ENCODE measurements at places on chromosomes 2 and 18. TPM values are rescaled to one million over a fixed set of nuclear protein-coding genes. Genes with fewer than 3 reads are reported as not detected.
A peak's percentile ranks its signal among the peaks of the same experiment; 100 is the strongest.

Gene PSMA8
- total RNA-seq = not detected

Gene TSN
- 41.4 TPM for total RNA-seq

Gene CROCC2
- total RNA-seq = not detected

Gene NEB
- total RNA-seq = 0.72 TPM

DNA sequence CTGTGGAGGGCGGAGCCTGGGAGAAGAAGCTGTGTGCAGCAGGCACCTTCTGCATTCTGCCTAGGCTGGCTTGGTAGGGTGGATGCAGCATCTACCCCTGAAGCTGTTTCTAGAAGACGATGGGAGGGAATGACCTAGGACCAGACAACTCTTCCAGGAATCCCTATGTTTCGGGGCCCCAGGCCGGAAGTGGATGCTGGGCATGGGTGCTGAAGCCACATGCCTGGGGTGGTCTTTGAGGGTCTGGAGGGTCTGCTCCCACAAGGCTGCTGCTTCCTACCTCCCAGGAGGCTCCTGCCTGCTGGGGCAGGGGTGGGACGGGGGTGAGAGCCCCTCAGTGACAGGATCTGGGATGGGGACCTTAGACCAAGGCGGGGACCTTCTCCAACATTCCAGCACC, 61.0 kb downstream of the CIB4 start:
- DNase-seq = no peak

DNA sequence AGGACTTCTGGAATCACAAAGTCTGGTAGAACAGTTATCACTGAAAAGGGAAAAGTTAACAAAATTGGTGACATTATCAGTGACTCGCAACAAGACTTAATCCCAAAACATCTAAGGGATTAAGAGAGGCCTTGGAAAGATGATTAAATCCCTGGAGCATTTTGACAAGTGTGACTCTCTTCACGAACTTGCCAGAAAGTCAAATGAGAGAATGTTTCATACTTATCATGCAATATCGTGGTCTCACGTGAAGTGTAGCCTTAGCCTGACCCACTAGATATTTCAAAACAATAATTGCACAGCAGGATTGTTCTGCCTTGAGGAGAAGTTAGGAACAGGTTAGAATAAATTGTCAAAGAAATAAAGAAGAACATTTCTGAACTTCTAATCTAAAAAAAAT, 104.5 kb downstream of the COL6A3 start:
- no peak for DNase-seq

DNA sequence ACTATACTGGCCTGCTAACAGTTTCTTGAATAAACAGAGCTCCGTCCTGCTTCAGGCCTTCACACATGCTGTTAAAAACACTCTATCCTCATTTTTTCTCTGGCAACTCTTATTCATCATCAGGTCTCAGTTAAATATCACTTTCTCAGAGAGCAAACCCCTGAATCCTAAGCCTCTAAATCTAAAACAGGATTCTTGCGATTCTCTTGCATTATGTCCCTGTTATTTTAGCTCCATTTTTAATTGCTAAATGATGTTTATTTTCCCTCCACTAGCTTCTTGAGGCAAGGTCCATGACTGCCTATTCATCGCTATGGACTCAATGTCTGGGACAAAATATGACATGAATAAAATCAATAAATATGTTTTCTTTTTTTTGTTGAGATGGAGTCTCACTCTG, 190.7 kb upstream of the SMAD7 start:
- no peak for DNase-seq

GRCh38 chr2:171878481-171878993, 15.5 kb downstream of the SLC25A12 start:
- peak; percentile 31 for DNase-seq

GRCh38 chr2:73232403-73233153, 461 bp downstream of the PRADC1 start:
- no peak for DNase-seq

GRCh38 chr2:15775753-15776628, 164.4 kb upstream of the MYCN start:
- no peak for DNase-seq

DNA sequence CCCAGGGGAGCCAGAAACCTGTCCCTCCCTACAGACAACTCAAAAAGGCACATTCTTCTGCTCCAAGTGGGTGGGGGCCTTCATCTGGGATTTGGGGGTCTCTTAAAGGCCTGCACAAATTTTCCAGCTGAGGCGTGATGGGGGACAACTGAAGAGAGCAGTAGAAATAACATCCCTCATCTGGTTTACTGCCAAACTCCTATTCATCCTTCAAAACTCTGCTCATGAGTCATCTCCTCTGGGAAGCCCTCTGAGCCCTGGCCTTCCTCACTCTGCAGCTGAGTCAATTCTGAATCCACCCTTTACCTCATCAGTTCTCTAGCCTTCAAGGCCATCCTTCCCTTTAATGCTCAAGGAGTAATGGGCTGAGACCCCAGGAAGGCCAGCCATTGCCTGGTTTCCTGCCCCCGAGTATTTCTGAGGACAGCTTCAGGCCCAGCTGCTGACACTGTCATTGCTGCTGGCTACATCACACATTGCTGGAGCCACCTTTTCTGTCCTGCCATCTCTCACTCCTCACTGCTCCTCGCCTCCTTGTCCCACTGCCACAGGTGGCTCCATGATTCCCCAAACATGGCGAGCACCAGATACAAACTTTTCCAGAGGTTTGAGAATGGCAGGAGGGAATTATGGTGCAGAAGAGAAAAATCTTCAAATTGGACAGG, 32.2 kb upstream of the GLI2 start:
- no peak for DNase-seq

DNA sequence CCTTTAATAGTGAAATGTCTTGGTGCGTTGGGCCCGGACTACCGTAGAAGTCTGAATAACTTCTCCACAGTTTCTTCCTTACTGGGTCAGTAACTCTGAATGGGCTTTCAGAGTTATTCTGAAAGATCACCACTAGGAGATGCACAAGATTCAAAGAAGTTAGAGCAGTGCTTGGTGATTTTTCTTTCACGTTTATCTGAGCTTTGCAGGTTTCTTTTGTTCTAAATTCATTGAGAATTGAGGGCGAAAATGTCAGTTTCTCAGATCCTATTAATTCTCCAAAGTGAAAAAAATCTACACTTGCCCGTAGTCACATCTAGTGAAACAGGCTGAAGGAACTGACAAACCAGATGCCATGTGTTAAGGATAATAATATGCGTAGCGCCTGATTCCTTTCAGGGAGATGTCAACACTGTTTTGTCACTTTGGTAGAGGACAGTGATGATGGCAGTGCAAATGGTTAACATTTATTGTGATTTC, 70.1 kb downstream of the QPCT start:
- DNase-seq = no peak

DNA sequence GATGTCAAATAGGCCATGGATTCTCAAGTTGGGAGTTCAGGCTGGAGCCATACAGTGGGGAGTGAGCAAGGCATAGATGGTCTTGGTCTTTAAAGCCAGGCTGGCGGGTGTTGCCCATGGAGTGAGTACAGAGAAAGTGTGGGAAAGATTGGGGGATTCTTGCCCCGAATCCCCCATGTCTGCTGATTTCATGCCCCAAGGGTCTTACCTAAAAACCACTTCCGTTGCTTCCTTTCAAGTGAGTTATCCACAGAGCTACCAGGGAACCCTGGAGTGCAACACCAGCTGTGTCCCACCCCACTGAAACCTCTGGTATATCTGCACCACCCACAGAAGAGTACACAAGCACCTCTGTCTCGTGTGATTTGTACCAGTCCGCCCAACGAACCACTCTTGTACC, 31.4 kb downstream of the FHOD3 start:
- DNase-seq = no peak

DNA sequence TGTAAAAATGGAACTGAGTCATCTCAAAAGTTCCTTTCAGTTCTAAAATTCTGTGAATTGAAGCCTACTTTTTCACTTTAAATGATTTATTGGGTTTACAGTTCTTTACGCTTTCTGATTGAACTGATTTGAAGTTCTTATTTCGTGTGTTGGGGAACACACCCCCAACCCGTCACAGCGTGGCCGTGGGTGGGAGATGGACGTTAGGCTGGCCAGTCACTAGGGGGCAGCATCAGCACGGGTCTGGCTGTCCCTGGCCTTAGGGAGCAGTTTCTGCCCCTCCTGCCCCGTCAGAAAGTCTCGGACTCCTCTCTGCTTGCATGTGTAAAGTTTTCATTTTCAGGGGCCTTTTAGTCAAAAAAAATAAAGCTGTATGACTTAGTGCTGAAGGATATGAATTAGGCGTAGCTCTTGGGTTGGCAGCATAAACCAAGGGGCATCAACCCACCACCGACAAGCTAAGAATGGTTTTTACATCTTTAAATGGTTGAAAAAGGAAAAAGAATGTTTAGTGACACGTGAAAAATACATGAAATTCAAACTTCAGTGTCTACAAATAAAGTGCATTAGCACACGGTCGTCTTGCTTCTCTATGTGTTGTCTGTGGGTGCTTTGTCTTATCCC, 63.4 kb downstream of the ZCCHC2 start:
- peak; percentile 75 for DNase-seq

DNA sequence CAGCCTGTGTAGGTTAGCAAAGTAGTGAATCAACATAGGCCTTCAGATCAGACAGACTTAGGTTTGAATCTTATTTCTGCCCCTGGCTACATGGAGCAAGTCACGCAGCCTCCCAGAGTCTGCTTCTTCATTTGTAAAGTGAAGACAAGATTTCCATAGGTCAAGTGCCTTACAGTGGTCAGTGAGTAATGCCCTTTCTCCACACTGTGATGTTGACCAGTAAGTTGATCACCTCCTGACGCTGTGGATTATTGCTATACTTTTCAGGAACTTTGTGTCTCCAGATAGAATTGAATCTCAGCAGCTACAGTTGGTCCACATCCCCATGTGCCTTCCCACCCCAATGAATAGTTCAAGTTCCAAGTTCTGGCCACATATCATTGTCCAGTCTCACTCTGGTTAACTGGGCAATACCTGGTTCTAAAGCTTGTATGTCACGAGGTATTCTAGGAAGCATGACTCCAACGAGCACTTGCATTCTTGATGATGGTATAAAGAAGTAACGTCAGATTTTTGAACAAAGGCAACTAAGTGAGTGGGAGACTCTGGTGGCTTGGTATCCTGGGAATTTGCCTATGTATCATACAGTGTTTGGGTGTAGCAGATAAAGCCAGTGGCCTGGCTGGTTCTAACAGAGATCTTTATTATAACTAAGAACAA, 2.1 kb upstream of the CLIP4 start:
- no peak for DNase-seq

GRCh38 chr18:68893354-68893753, 95.5 kb downstream of the CCDC102B start:
- no peak for DNase-seq

- no peak for DNase-seq
Observed at GRCh38 chr2:145744541-145745386, 1224.8 kb upstream of the ZEB2 start.

DNA sequence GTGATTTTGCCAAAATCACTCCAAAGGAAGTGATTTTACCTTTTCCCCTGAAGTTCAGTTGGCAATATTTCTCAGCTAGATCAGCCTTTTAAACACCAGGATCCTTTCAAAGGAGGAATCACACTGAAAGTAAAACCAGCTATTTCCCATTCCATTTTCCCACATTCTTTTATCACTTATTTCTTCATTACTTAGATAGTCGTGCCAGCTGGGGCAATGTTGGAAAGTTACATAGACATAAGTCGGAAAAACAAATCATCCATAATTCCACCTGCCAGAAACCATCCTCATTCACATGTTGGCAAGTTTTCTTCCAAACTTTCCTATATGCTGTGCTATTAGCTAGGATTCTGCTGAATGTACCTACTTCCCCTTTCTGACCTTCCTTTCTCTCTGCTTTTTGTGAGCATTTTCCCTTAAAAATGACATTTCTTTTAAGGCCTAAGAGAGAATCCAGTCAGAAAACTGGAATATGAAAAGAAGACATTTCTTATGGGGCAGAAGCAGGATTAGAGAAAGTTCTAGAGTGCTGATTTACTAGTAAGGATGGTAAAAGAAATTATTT, 170.0 kb upstream of the STK17B start:
- no peak for DNase-seq

DNA sequence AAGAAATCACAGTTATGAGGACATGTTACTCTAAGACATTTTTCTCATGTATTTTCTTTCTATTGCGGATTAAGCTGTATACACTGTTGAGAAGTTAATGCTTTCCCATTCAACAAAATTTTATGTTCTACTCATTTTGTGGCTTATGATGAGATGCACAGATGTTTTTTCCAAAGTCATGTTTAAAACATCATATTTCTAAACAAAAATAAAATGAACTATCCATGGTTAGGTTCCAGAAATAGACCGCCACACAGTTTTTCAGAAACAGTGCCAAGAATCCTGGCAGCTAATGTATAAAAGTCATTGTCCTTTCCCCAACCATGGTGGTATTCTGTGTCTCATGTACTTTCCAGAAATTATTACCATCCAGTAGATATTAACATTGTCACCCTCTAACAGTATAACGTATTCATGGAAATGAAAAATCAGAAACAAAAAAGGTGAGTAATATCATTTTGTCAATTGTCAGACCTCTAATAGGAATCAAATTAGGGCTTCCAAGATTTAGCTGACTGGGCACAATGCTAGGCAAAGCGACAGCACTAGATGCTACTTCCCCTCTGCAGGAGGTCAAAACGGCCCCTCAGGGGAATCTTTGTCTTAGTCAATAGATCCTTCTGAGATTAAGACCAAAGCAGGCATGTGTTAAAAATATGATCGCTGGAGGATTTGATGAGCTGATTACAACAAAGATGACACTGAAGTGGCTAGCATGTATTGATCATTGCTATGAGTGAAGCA, 54.4 kb upstream of the ZNF397 start:
- no peak for DNase-seq

GRCh38 chr2:73297586-73297985, 4.2 kb upstream of the EGR4 start:
- DNase-seq = no peak

DNA sequence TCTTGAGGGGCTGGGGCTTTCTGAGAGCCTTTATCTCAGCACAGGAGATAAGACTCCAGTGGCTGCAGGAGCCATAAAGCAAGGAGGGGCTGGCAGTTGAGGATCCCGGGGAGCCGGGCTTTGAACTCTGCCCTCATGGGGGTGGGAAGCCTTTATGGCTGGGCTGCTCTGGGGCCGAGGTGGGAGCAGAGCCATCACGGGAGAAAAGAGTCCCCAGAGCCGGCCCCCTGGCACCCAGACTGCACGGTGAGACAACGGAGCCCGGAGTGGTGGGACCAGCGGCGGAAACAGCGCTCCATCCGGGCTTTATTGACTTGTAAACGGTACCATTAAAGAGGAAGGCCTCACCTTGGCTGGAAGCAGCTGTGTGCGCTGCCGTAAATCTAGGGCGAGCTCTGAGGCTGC, 162.6 kb downstream of the MYCN start:
- DNase-seq = no peak

- DNase-seq = no peak
Observed at GRCh38 chr2:7891312-7891711, 790.5 kb upstream of the ID2 start.

DNA sequence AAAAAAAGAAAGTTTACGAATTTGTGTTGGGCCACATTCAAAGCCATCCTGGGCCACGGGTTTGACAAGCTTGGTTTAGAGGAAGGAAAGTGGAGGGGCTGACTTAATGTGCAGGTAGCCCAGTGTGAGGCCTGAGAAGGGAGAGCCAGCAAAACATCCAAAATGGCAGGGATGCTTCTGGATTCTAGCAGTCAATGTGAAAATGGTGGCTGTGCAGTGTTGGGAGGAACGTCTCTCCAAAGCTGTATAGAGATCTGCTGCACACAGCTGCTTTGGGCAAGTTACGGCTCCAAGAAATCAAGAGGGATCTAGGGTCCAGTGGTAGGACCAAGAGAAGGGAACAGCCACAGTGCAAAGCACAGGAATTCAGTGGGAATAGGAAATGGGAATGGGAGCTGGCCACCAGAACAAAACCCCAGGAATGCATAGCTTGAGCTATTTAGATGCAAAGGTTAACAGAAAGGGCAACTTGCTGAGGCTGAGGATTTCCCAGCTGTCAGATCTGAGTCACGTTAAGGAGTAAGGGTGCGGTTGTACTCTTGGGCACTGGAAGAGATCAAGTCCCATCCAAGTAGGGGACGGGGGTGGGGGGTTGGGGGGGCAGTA, 70.6 kb downstream of the B3GNT2 start:
- DNase-seq = no peak

Measured in heart left ventricle (tissue), 16 donors.